HuH-7 (cell line): ENCODE measurements at places on chromosomes 6 and 20.

GRCh38 chr20:55174635-55175034 lies 699.2 kb downstream of the DOK5 start:
- no peak for DNase-seq

GRCh38 chr20:52015155-52015554 lies 176.4 kb downstream of the ZFP64 start:
- no peak for DNase-seq

DNA sequence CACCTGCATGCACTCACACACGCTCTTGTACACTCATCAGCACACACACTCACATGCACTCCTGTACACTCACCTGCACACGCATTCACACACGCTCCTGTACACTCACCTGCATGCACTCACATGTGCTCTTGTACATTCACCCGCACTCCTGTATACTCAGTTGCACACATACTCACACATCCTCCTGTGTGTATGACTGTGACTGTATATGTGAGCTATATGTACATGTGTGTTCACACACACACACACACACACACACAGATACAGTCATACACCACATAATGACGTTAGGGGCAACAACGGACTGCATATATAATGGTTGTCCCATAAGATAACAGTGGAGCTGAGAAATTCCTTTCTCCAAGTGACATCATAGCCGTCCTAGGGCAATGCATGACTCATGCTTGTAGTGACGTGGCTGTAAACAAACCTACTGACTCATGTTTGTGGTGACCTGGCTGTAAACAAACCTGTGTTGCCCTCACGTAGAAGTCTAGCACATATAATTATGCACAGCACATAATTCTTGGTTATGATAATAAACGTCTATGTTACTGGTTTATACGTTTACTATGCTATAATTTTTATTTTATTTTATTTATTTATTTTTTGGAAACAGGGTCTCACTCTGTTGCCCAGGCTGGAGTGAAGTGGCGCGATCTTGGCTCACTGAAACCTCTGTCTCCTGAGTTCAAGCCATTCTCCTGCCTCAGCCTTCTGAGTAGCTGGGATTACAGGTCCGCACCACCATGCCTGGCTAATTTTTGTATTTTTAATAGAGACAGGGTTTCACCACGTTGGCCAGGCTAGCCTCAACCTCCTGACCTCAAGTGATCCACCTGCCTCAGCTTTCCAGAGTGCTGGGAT lies 22.8 kb upstream of the TAF4 start:
- DNase-seq: no peak

GRCh38 chr6:37511910-37512399 lies 12.3 kb upstream of the CCDC167 start:
- DNase-seq: no peak

DNA sequence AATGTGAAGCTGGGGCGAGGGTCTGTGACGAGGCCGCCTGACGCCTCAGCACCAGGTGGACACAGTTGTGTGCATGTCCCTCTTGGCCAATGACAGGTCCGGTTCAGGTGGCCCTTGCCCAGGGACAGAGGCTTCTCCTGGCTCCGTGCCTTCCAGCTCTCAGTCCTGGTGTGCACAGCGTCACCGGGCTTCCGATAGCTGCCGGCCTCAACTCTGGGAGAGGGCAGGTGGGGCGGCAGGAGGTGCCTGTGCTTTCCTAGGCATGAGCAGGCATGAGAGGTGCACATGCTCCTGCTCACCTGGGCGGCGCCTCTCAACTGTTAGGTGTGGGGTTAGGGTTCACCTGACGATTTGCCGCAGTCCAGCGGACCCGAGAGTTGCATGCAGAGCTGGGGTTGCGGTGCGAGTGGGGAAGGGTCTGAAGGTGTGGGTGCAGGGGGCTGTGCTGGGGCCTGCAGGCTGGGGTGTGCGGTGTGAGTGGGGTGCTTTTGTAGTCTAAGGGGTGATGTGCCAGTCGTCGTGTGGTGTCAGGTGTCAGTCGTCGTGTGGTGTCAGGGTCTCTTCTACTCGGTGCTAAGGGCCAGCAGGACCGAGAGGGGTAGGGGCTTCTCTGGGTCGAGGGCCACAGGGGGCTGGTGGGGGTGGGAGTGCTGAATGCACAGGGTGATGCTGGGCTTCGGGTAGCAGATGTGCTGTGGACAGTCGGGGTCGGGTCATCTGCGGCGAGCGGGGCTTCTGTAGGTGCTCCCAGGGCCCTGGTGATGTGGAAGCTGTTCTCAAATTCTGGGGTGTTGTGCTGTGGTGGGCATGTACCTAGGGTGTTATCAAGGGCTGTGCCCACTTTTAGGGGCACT lies 3.8 kb upstream of the SOX18 start:
- no peak for DNase-seq

GRCh38 chr20:50587291-50587961 lies 77.2 kb downstream of the PTPN1 start:
- no peak for DNase-seq

DNA sequence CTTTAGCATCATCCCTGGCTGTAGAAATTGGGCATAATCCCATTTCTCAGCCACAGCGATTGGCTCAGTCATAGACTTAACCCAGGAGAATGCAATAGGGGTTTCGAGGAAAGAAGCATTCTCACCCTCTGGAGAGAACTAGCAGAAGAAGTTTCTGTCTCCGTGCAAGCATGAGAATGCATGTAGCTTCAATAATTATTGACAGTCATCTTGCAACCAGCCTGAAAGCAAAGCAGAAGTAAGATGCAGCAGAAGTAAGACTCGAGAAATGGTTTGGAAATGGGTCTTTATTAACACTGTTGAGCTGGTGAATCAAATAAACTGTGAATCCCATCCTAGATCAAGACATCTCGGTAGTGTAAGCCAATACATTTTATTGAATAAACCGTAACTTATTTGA lies 828.8 kb upstream of the GJE1 start:
- DNase-seq: no peak

DNA sequence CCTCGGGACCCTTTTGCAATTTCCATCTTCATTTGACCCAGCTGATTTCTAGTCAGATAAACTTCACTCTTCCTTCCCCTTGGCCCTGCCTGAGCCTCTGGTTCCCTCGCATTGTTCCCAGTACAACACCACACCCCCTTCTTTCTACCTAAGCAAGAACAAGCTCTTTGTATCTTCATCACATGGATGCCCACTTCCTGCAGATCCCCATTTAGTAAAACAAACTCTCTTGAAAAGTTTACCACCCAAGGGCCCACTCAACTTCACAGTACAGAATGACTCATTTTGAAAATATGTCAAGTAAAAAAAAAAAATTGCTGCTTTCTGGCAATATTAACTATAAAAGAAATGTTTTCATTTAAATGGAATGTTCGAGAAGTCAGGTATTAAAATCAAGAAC lies 5.2 kb downstream of the FAXC start:
- no peak for DNase-seq

DNA sequence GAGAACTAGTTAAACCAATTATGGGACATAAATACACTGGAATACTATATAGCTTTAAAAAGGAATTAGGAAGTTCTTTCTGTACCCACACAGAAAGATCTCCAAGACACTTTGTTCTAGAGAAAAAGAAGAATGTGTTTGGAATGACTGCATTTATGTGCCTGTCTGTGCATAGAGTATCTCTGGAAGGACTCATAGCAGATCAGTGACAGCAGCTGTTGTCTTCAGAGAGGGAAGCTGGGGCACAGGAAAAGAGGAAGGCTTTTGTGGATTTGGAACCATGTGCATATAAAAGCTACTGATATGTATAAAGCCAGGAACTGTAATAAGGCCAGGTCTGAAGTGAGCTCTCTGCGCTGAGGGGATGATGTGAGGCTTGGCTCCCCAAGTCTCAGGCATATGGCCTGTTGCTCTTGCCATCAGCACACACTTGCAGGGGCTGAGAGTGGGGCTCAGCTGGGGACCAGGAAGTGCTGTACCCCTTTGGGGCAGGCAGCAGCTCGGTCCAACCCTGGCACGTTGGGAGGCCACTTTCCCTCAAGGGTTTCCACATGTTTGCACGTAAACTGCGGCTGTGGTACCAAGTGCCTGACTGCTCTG lies 31.8 kb upstream of the CCDC167 start:
- no peak for DNase-seq
